K562 (cell line): ENCODE measurements at places on chromosomes 3 and 15.

DNA sequence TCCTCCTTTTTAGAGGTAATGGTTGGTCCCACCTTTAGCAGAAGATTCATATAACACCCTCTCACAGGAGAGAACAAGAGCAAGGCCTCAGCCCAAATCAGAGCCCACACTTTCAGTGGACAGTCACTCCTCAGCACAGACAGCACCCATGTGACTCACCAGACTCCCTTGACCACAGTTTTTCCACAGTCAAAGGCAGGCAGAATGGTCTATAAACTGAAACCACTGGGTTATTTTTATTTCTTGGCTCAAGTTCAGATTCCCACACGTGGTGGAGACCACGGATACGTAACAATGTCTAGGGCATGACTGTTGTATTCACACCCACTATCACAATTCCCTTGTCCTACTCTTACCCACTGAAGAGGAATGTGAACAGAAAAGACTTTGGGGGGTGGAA lies 237.8 kb upstream of the UBE2E1 start:
- no peak for DNase-seq

GRCh38 chr3:126119976-126120375 lies 36.1 kb upstream of the SLC41A3 start:
- DNase-seq, result no peak

DNA sequence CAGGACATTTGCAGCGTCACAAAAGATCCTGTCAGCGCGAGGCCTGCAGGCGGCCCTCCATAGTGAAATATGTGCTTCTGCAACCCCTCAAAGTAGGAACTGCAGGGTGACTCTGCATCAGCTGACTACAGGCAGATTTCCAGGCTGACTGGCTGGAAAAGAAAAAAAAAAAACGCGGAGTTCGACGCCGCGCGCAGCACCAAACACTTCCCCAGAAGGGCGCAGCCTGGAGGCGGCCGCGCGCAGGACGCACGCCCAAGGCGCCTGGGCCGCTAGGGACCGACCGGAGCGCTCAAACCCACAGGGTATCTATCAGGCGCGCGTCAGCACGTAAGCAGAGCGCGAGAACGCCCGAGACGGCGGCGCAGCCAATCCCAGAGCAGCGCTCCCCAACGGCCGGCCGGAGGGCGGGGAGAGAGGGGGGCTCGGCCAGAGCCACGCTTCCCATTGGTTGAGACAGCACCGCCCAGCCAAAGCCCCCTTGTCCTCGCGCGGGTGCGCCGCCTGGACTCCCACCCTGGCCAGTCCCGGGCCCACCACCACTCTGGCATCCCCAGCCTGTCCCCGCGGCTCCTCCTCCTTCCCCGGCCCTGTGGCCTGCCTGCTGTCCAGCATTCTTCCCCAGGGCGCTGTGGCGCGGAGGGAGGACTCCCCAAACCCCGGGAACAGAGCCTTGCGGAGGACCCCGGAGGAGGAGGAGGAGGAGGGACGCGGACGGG lies 1.0 kb downstream of the BDH1 start:
- no peak for DNase-seq

DNA sequence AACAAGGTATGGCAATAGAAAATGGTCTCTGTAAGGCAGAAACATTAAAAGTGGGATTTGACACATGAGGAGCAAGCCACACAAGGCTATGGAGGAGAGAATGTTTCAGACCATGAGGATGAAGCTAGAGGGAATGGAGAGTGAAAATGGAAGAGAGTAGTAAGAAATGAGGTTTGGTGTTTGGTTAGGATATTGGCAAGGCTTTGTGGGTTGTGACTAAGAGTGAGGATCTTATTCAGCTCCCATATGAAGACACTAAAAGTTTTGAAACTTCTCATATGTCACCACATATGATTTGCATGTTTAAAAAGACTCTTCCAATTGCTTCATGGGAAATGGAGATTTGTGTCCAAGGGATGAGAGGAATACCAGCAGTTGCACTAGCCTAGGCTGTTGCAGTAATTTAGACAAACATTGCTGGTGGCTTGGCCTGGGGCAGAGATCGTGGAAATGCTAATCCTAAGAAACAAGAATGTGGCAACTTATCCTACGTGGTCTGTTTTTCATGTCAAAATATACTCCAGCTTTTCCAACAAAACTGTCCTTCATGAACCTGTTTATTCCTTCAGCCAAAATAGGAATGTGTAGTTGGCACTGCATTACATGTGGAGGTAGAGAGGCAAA lies 749.0 kb downstream of the PDCD6IP start:
- DNase-seq, result no peak
